Astrocyte of the spinal cord (primary cell): ENCODE measurements at places on chromosomes 7 and 10.

- DNase-seq, result no peak
Measured at GRCh38 chr10:118171861-118172260, 125.1 kb upstream of the RAB11FIP2 start.

DNA sequence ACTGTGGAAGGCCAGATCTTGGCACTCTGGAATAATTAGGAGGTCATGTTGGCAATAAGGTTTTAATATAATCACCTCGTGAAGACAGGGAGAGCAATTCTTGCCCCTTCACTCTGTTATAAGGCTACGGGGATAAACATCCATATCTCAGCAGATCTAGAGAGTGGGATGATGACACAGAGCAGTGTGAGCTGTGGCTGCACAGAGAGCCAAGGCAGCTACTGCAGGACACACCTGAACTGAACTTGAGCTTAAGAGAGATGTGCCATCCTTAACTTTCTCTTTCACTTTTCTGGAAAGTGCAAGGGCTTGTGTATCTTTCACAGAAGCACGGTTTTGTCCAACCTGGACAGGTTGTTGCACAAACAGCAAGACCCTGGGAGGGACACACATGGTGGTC is 174.7 kb downstream of the GATA3 start:
- no peak for DNase-seq

DNA sequence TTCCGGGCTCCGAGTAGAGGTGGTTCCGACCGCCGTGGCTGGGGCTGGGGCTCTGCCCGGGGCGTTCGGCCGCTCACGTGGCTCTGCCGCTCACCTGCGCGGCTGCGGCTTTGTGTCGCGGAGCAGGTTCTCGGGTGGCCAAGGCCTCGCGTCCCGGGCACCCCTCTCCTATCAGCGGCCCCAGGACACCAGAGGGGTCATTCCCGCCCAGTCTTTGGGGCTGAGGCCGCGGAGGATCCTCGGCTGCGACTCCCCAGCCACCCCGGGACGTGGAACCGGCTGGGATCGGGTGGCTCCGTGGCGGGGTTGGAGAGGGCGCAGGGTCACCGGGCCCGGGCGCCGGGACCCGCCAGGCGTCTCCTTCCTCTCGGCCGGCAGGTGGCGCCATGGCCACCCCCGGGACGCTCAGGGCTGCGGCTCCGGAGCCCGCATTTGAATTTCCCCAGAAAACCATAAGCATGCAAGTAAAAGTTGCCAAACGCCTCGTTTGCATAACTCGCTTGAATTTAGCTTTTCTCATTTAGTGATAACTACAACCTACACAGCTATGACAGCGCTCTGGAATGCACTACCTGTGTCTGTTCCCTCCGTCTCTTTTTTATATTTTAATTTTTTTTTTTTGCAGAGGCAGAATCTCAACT is 1.2 kb downstream of the COL26A1 start:
- DNase-seq, result peak; percentile 49

- DNase-seq, result peak; percentile 48
Measured at GRCh38 chr7:55438757-55439525, 73.8 kb downstream of the LANCL2 start.

DNA sequence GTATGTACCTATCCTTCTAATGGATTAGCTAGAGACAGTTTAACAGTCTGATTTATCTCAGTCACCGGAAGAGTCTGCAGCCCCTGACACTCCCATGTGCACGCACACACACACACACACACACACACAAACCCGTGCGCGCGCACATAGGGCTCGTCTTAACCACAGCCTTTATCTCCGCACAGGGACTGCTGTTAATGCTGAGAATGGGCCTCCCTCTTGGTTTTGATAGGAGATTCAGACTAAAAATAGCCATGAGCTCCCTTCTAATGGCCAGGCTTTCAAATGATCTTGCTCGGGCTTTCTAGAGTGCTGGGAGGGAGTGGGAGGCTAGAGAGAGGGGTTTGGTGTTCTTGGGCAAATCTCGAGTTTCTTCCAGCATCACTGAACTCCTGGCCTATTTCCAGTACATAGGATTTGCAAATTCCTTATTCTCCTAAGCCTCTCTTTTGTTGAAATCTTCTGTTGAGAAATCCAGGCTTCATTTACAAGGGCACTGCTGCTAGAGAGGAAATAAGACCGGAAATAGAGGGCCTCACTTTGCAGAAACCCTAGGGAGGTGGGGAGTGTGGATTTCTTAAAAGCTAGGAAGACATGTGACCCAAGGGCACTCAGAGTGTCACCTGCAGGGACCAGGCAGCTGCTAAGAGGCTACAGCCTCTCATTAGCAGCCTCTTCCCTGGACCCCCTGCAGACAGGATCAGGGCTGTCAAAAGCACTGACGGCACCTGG is 2.4 kb downstream of the TMEM72 start:
- no peak for DNase-seq

GRCh38 chr10:113441686-113442270 is 111.1 kb upstream of the HABP2 start:
- DNase-seq, result no peak

- peak; percentile 1 for DNase-seq
Measured at GRCh38 chr7:142904128-142904527, 18.6 kb upstream of the TRPV6 start.

DNA sequence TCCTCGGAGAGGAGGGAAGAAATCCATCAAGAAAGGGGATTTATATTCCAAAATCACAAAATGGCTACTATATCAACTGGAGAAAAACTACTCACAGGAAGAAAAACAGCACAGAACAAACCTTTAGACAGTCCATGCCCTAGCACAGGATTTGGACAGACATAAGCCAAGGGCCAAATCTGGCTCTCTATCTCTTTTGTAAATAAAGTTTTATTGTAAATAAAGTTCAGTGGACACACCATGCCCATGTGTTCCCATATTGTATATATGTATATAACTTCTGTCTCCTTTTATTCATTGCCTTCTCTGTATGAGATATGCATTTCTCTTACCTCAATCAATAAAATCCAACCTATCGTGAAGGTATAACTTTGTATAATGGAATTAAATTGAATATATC is 742.8 kb upstream of the LRRTM3 start:
- no peak for DNase-seq

DNA sequence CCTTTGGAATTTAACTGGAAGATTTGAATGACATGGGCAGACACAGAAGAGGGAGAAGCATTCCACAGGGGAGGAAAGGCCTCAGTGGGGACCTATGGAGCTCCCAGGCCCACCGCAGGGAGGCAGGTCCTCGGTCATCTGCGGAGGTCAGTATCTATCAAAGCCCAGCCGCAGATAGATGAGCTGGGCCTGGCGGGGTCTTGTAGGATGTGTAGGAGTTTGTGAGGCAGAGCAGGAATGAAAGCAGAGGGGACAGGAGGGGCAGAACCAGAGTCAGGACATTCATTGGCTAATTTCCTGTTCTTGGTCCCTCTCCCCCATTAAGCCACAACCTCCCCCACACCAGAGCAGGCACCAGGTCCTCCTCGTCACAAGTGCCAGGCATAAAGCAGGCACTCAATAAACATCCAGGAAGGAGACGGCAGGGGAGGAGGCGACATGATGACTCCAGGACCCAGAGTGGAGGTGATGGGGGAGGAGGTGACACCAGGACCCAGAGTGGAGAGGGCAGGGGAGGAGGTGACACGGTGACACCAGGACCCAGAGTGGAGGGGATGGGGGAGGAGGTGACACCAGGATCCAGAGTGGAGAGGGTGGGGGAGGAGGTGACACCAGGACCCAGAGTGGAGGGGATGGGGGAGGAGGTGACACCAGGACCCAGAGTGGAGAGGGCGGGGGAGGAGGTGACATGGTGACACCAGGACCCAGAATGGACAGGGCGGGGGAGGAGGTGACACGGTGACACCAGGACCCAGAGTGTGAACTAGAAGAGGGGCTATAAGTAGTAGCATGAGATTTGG is 83.7 kb upstream of the PDGFA start:
- no peak for DNase-seq

DNA sequence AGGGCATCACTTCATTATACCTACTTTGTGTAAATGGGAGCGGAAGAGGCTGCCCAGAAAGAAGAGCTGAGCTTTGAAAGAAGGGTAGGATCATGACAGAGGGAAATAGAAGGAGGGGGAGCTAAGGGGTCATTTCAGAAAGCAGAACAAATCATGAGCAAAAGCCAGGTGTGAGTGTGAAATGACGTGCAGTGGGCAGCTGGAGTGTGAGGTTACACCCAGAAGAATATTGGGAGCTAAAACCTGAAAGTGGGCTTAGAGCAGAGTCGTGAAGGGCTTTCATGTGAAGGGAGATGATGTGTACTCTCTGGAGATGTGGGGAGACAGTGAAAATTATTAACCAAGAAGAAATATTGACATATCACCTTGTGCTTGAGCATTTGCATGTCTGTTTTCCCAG is 245.0 kb upstream of the YAE1 start:
- no peak for DNase-seq

- DNase-seq, result peak; percentile 80
Measured at GRCh38 chr10:102120991-102121738, 997 bp upstream of the LDB1 start.

GRCh38 chr7:46885167-46885566 is 696.7 kb downstream of the TNS3 start:
- no peak for DNase-seq

DNA sequence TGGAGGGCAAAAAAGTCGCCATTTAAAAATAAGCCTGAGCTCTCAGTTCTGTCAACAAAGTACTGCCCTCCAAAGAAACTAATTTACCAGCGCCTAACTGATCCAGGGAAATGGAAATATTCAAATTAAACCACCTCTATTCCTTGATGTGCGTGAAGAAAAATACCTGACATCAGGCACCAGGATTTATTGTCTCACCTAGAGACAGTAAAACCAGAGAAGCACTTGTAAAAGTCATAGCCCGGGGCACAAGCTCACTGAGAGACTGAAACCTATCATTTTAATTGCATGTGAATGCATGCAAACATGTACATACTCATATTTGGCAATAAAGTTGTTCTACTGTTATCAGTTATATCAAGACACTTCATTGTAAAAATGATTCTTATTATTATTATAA is 147.3 kb upstream of the VSTM2A start:
- no peak for DNase-seq

DNA sequence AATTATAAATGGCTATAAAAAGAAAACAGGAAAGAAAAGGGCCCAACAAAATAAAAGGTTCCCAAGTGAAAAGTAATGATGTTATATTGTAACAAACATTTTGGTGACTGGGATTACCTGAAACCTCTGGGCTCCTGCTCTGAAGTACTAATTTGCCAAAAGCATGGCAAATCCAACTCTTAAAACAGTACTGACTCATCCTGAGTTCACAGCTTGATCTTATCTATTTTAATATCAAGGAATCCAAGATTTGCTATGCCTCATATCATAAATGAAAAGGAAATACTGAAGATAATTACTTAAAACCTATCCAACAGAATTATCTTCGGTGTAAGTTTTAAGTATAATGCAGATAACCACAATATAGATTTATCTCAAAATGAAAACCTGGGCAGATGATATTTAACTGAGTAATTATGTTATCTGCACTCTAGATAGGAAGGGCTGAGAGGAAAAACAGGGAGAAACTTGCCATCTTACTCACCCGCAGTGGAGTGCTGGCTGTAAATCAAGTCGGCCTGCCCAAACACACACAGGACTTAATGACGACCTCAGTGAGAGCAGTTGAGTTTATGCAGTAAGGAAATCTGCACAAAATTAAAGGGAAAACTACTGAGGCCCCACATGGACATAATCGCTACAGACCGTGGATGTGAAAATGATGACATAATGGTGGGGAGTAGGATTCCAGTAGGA is 48.4 kb downstream of the MPP7 start:
- peak; percentile 62 for DNase-seq

DNA sequence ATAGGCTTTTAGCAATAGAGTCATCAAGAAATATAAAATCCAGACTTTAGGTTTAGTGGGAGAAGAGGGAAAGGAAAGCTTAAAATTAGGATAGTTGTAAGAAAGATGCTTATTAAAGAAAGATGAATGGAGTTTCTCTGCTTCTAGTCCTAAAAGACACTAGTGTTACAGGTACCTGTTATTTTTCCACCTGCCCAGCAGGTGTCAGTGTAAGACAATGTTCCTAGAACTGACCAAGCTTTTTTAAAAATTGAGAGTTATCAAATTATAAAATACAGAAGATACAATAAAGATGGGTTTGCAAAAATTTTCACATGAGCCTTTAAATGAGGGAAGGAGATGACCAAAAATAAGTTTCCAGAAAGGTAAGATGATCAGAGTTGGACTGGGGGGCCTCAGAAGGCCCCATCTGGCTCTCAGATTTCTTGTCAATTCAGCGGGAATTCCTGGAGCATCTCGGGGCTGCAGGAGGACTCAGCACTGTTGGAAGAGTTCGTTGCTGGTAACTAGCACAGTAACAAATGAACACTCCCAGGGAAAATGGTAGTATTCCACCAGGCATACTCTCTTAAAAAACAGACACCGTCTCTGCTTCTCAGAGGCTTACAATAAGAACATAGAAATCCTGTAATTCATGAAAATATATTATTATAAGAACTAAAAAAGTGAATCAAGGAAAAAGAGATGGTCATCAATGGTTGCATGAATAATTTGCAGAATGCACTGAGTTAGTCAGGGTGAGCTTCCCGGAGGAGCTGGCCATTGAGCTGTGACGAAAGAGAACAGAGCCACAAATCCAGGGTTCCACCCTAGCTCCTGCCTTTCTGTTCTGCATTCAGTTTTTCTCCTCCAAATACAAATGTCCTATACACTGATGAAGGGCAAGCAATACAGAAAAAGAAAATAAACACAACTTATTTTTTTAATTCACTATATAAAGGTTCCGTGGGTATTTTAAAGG is 71.8 kb upstream of the PIK3CG start:
- DNase-seq, result peak; percentile 20

GRCh38 chr10:24886290-24886680 is 66.1 kb downstream of the PRTFDC1 start:
- DNase-seq, result no peak

GRCh38 chr7:16889305-16889704 is 7.5 kb upstream of the AGR3 start:
- no peak for DNase-seq

DNA sequence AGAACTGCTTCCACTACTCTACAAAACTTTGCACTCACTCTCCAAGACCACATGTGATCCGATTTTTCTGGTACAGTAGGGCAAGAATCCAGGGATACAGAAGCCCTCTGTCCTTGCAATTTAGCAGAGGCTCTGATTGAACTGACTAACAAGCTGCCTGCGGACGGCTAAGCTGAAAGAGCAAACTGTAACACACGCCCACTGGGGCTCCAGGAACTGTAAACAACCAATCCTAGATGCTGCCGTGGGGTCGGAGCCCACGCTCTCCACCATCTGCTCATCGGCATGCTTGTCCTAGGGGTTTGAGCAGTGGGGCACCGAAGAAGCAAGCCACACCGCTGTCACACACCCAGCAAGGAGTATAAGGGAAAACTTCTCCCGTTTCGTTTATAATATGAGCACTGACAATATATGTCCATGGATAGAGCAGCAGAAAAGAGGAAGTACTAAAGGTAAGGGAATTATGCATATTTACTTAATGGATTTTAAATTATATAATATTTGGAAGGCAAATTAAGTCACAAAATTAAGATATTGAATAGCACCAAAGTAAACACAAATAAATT is 634.4 kb upstream of the POT1 start:
- DNase-seq, result no peak

DNA sequence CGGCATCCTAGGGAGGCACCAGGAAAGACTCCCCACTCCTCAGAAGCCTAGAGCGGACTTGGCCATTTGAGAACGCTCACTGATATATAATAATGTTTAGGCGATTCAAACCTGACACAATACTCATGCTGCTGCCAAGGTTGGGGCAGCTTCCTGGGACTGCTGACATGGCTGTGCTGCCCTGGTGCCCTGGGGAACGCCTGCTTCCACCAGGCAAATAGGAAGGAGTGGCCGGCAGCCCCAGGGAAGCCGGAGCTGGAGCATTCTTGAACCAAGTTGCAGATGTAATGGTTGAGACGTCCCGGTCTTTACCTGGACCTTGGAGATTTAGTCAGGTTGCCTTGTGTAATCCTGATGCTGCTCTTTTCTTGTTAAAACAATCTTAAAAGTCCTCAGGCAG is 8.8 kb downstream of the GDF10 start:
- DNase-seq, result no peak
